Suppressor macrophage (primary cell): ENCODE measurements at places on chromosomes 1 and 21.

GRCh38 chr1:78292361-78292760 lies 198.4 kb upstream of the PTGFR start:
- no peak for DNase-seq

- peak; percentile 11 for DNase-seq
These were observed 3.2 kb downstream of the TMEM201 start for GRCh38 chr1:9591669-9592509.

DNA sequence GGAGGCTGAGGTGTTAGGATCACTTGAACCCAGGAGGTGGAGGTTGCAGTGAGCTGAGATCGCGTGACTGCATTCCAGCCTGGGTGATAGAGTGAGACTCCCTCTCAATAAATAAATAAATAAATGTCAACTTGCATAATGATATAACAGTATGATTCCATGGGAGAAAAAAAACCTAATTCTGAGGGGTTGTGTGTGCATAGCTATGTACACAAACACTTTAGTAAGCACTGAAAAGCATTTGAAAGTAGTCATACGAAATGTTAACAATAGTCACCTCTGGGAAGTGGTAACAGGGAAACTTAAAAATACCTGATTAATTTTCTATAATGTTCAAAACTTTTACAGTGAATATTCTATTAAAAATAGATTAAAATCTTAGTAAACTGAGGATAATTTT lies 43.2 kb downstream of the ANKRD13C start:
- no peak for DNase-seq

- no peak for DNase-seq
These were observed 2.3 kb upstream of the MXRA8 start for GRCh38 chr1:1360506-1361169.

GRCh38 chr1:173364827-173365226 lies 112.3 kb upstream of the PRDX6 start:
- no peak for DNase-seq

GRCh38 chr1:203229471-203230135 lies at the start of gene CHIT1:
TSS of gene CHIT1 (minus strand) at chr1:203229673. CDS start at chr1:203229636, 37 bp downstream.
- DNase-seq, result peak; percentile 88

DNA sequence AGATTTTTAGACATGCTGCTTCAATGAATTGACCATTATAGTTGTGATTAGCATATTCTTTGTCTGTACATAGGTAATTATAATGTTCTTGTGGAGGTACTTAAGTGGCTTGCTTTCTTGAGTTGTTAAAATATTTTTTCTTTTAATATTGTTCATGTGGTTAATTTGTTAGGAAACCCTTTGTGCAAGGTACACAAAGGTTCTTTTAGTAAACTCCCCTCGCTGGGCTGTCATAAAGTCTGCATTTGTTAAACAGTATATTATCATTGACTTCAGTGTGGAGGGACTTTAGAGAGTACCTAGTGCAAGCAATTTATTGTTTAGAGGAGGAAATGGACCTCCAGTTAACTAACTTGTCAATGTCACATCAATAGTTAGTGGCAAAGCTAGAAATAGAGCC lies 52.5 kb downstream of the DISP1 start:
- DNase-seq, result no peak

DNA sequence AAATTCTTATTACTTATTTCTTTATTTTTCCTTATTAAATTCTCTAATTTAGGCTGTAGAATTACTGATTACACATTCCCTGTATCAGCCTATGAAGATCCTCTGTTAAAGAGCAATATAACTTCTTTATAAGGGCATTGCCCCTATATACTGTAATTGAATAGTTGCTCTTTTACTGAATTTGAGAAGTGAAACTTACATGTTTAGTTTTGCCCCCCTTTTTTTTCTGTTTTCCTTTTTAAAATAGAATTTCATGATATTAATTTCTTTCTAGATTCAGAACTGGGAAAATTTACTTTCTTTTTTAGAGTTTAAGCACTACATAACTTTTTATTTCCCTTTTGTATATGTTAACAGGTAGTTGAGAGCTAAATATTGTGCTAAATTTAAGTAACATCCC lies 29.5 kb upstream of the PGM1 start:
- no peak for DNase-seq

DNA sequence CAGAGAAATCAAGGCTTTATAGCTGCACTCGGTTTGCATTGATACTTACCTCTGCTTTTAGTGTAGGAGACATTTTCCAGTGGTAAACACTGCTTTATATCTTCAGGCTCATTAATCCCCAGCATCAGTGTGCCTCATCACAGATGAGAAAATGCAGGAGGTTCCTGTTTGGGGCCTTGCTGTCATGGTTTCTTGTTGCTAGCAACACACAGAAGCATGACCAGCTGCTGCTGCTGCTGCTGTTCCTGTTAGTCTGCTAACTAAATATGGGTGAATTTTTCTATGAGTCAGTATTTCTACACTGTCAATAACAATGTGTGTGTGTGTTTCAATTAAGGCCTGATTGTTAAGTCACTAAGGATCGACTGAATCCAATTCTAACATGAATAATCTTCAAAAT lies 85.8 kb upstream of the RGS1 start:
- peak; percentile 86 for DNase-seq

- no peak for DNase-seq
These were observed 17.8 kb upstream of the MAGI3 start for GRCh38 chr1:113372546-113372945.
